ENCODE measurements at places on chromosomes 5 and 9.

GRCh38 chr9:136587145-136587943, 41.5 kb upstream of the NOTCH1 start:
- DNase-seq, result peak; percentile 48

DNA sequence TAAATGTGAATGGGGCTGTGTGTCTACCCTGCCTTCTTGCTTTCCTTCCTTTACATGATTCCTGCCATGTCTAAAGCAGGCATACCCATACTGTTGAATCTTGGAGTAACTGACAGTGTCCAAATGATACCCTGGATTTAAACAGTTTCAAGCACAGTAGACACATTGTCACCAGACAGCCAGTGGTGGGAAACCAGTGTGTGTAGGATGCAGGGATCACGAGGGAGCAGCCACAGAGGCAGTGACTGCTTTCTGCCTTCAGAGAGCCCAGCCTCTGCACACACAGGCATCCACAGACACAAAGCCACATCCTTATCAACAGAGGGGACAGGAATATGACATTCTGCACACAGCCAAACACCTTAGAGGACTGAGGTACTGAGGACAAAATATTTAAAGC, 184.2 kb upstream of the TBCA start:
- DNase-seq, result no peak

DNA sequence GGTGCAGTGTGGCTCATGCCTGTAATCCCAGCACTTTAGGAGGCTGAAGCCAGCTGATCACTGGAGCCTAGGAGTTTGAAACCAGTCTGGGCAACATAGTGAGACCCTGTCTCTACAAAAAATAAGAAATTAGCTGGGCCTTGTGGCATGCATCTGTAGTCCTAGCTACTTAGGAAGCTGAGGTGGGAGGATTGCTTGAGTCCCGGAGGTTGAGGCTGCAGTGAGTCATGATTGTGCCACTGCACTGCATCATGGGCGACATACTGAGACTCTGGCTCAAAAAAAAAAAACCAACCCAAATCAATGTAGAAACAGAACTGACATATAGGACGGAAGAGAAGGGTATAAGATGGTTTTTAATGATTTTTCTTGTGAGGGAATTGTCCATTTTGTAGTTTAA, 27.7 kb downstream of the G3BP1 start:
- peak; percentile 51 for DNase-seq

DNA sequence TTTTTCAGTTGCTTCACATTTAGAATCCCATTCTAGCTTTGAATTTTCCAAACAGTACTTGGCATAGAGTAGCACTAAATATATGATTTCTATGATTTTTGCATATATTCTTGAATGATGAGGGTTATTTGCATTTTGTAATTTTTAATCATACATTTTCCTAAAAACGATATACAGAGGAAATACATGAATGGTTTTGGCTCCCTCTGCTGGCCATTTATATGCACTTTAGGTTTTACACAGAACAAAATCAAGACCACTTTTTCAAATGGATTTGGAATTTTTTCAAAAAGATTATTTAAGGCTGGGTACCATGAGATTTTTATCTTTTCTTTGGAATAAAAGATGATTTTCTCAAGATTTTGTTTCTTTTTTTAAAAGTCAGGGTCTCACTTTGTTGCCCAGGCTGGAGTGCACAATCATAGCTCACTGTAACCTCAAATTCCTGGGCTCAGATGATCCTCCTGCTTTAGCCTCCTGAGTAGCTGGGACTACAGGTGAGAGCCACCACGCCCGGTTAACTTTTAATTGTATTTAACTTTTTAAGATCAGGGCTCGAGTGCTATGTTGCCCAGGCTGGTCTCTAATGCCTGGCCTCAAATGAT, 16.7 kb upstream of the COMMD10 start:
- DNase-seq, result peak; percentile 72

GRCh38 chr5:14752497-14753071, 88.1 kb downstream of the OTULIN start:
- no peak for DNase-seq

DNA sequence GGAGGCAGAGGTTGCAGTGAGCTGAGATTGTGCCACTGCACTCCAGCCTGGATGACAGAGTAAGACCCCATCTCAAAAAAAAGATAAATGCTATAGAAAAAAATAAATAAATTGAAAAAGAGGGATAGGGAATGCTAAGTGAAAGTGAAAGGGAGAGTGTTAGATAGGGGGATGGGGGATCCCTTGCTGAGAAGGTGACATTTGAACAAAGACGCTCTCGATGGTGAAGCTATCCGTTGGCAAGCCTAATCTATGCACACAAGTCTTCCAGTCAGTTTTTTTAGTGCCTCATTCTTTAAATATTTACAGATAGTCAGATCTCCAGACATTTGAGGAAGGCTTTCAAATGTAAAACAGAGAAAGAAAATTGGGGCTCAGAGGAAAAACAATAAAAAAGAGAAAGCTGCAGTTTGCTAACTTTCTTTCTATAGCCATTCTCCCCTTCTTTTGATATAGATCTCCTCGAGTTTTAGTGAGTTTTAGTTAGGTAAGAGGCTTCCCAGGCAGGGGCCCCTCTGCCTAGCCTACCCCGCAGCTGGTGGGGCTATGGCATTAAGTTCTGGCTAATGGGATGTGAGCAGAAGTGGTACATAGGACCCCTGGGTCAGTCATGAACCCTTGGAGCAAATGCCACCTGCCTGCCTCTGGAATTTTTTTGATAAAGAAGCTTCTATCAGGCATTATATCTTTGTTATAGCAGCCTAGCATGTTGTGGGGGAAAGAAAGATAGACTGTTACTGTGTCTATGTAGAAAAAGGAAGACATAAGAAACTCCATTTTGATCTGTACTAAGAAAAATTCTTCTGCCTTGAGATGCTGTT, 12.0 kb downstream of the GLRX start:
- DNase-seq, result peak; percentile 37

DNA sequence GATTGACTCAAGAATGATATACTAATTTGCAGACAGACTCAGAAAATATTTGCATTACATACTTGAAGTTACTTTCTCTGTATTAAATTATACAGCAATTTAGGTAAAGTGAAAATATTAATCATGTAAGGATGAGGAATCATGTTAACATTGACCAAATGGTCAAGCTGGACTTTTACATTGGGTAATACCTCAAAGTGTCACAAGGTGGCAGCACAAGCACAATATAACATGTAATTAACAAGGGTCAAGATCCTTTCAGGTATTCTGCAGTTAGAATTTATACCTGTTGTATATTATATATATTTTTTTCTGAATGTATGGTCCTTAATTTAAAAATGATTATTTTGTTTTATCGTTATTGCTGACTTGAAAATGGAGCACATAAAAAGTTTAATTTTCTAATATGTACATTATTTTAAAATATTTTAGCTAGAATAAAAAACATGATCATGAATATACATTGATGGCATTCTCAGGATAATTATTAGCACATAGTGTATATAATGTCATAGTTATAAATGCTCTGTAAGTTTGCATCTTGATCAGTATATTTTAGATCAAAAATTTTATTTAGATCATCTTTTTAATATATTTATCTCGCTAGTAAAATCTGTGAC, 8.6 kb downstream of the HAPLN1 start:
- DNase-seq, result peak; percentile 35

GRCh38 chr5:116415182-116415581, 159.4 kb downstream of the SEMA6A start:
- DNase-seq, result no peak

GRCh38 chr9:92155221-92155620, 40.0 kb upstream of the SPTLC1 start:
- DNase-seq, result no peak

DNA sequence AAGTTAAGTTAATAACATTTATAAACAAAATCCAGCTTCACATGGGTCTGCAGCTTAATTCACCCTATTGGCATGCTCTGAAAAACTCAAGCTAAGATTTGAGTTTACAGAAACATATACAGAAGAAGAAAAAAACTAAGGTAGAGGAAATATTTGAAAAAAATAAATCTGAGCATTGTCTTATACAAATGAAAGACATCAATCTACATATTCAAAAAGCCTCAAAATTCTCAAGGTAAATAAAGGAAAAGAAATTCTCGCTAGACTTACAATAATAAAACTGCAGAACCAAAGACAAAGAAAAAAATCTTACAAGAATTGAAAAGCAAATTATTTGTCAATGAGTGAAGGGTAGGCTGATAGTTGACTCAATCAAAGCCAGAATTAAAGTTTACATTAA, 493.4 kb downstream of the CETN3 start:
- DNase-seq, result no peak

DNA sequence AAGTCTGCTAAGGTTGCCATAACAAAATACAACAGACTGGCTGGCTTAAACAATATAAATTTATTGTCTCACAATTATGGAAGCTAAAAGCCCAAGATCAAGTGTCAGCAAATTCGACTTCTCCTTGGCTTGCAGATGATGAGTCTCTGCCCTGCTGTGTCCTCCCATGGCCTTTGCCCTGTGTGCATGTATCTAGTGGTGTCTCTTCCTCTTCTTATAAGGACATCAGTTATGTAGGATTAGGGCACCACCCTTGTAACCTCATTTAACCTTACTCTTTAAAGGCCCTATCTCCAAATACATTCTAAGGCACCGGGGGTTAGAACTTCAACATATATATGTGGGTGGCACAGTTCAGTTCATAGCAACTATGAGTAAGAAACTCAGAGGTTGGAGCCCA, 157.9 kb upstream of the RASA1 start:
- DNase-seq, result no peak

DNA sequence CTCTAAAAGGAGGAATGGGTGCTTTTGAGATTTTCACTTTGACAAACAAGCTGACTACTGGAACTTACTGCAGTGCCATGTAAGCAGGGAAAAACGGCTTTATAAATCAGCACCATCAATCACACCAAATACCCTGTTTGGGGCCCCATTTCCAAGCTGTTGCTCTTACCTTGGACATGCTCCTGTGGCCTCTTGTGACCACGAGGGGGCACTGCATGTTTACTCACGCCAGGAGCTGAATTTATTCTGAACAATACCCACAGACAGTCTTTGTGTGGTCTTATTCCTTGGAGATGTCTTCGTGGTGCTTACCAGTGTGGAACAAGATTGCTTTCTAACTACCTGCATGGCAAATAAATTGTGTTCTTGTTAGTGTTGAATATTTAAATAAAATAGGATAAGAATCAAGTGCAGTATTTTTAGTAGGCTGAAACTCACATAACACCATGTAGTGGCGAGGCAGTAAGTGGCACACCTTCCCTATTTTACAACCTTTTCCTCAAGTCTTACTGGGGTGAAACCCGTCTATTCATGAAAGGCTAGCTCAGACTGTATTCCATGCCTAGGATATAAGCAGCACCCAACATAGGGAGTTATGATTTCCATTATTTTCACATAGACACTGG, 155.5 kb upstream of the NMUR2 start:
- DNase-seq, result peak; percentile 12

DNA sequence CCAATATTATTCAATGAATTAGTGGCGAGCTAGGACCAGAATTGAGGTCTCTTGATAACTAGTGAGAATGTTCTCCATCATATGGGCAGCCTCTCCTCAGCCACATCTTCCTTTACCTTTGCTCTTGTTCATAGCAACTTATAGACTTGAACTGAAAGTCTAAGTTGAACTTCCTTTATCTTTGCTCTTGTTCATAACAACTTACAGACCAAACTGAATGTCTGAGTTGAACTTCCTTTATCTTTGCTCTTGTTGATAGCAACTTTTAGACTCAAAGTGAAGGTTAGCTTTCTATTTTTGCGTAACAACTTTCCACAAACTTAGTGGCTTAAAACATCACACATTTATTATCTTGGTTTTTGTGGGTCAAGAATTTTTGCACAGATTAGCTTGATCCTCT, 146.4 kb upstream of the C9orf72 start:
- no peak for DNase-seq

- DNase-seq, result no peak
Measured at GRCh38 chr5:7078101-7078500, 317.8 kb upstream of the ADCY2 start.

- no peak for DNase-seq
Measured at GRCh38 chr9:12424243-12424642, 268.9 kb upstream of the TYRP1 start.

GRCh38 chr9:36940881-36941280, 93.2 kb downstream of the PAX5 start:
- no peak for DNase-seq

- DNase-seq, result no peak
Measured at GRCh38 chr5:157160001-157160400, 6.1 kb downstream of the GARIN3 start.

DNA sequence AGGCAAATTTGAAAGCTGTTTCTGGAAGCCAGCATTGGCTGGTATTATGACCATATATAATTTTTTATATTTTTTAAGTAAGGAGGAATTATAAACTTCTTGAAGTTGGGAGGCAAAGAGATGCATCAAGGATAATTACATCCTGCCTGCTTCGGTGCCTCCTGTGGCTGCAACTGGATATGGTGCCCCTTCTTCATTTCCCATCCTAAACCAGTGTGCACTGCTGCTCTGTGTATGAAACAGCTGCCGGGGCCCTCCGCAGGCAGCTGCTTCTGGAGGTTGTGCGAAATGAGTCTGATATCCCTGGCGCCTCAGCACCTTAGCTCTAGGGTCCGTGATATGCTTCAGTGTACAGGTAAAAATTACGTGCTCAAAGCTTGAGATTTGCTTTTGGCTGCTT, 304.2 kb downstream of the ENC1 start:
- DNase-seq, result no peak

- DNase-seq, result peak; percentile 90
Measured at GRCh38 chr9:79809931-79810330, 238.2 kb downstream of the TLE4 start.

DNA sequence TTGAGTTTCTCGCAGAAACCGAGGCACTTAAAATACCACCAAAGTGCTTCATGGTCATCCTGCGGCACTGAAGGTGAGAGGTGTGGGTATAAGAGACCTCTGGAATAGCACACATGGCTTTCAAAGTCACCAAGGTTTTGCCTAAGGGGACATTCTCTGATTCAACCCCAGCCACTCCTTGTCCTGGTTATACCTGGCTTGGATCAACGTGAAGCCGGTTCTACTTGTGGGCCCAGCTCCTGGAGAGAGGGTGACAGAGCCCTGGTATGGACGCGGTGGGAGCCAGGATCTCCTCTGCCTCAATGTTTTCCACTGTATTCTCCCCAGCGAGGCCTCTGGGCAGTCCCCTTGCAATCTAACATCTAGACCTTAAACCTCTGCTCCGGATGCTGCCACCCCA, 132.0 kb downstream of the FSTL4 start:
- no peak for DNase-seq

- DNase-seq, result peak; percentile 75
Measured at GRCh38 chr9:72462340-72462739, 59.1 kb upstream of the TMC1 start.

- no peak for DNase-seq
Measured at GRCh38 chr5:132489051-132489770, 1.4 kb downstream of the IRF1 start.

DNA sequence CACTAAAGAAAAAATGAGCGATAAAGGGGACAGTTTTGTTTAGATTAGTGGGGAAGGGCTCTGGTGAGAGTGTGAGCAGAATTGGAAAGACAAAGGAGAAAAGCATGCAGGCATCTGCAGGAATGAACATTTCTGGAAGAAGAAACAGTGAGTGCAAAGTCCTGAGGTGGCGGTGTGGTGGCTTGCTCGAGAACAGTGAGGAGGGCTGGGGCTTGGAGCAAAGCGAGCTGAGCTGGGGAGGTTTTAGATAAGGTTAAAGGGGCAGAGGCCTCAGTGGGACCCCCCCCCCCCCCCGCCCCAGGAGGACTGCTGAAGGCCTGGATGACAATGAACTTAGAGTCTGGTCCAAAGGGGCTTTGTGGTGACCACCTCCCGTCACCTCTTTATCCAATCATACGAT, 202.7 kb upstream of the MVB12B start:
- no peak for DNase-seq
